M059J (cell line): ENCODE measurements at places on chromosomes 7 and 10.

DNA sequence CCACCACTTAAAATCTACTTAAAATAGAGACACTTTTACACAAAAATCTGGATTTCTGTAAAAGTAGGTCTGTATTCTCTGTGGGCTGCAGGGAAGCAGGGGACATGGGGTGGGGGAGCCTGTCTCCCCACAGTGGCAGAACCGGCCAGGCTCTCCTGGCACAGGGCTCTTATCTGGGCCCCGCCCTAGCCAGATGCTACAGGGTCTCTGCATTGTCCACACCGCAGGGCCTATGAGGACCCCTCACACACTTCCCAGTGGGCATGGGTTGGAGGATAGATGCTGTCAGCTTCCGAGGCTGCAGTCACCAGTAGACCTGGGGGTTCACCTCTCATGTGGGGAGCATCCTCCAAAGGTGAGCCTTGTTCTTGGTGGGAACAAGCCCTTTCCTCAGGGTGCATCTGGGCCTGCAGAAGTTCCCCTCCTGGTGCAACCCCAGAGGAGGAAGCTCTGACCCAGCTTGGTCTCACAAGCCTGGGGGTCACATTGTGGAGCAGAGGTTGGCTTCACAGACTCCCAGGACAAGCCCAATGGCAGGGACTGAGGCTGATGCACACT lies 15.4 kb upstream of the MYL7 start:
- DNase-seq: no peak

GRCh38 chr10:69810675-69811397 lies 9.1 kb downstream of the COL13A1 start:
- no peak for DNase-seq

GRCh38 chr7:132739271-132739955 lies 163.1 kb upstream of the PLXNA4 start:
- peak; percentile 93 for DNase-seq

DNA sequence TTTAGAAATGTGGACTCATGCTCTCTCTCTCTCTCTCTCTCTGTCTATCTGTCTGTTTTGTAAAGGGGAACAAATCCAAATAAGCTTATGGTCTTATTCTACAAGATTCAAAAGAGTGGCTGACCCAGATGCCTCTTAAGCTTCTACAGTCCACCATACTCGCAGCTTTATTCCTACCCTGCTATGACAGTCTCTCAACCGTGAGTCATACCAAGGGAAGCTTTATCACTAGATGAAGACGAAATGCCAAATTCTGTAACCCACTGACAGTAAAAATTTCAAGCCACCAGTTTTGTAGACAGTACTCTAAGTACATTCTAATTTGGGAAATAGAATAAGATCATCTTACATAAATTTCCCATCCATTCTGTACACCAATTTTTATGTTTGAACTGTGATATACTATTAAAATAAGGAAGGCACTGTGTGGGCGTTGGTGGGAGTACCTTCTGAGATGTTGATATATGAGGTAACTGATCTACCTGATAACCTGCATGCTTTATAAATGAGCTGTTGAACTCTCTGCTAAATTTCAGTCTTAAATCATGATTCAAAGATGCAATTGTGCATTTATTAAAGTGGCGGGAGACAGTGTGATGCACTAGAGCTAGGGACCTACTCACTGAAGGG lies 153.2 kb downstream of the KLF6 start:
- peak; percentile 41 for DNase-seq

- DNase-seq: peak; percentile 4
Measured at GRCh38 chr10:118332948-118333710, 9.0 kb downstream of the FAM204A start.

GRCh38 chr10:120825878-120826769 lies 25.0 kb upstream of the WDR11 start:
- DNase-seq: no peak

GRCh38 chr10:66746246-66746645 lies 179.6 kb upstream of the LRRTM3 start:
- no peak for DNase-seq
